Activated T-helper 9 cell treated with anti-CD3 and anti-CD28 coated beads, Interleukin-2, amount 50 U/mL, for 16 hours (primary cell): ENCODE measurements at places on chromosomes 2 and 18.

GRCh38 chr2:3009005-3009404, 368.6 kb downstream of the EIPR1 start:
- no peak for DNase-seq

GRCh38 chr2:234991793-234992192, 40.0 kb downstream of the SH3BP4 start:
- DNase-seq: no peak

DNA sequence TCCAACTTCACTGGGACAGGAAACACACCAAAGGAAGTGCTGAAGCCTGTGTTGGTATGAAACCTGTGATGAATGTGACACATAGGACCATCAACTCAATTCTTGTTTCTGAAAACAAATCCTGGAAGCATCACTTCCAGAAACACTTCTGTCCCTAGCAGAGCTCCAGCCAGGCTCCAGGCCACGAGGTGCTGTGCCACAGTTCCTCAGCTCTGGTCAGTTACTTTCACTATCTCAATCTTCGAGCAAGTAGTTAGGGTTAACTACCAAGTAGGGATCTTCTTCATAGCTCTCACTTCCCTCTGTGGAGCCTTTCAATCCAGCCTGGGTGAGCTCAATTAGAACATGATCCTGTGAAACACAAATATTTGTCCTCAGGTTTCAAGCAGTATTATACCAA, 3.6 kb upstream of the LCT start:
- no peak for DNase-seq

DNA sequence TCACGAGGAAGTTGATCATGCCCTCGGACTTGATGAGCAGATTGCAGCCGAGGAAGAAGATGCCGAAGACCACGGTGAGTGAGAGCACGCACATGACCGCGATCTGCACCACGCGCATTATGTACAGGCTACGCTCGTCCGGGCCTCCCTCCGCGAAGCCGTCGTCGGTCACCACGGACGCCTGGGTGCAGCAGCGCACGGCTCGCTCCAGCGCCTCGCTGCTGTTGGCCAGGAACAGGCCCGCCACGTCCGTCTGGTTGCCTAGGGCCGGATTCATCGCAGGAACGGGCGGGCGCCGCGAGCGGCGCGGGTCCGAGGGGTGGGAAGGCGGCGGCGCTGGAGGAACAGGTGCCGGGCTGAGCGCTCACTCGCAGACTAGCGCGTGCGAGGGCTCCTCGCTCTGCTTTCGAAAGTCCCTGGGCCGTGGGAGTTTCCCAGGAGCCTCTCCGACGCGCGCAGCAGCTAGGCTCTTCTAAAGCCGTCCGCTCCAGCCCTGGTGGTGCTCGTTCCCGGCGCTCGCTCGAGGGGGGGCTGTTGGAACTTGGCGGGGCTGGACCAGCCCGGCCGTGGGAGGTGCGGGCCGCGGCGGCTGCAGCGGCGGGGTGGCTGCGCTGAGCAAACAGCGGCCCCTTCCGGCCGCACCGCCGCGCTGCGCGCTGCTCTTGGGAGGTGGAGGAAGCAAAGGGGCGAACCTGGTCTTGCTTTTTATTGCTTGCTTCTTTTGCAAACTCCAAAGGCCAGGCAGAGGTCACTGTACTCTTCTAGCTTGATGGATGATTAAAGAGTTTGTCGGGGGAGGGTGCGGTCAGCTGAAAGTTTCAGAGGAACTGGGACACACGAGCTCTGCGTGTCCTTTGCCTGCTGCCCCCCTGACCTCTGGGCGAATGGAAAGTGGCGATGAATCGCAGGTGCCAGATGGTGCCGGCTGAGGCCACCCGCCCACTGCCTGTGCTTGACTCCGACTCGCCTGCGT, at the start of gene RPRM:
TSS of gene RPRM (minus strand) at position 474 of the 973 bp plus-strand sequence. CDS start at position 277, 197 bp downstream.
- DNase-seq: peak; percentile 13

GRCh38 chr2:85132397-85132796, 795 bp upstream of the TCF7L1 start:
- no peak for DNase-seq

- DNase-seq: no peak
These were observed 843 bp downstream of the CYS1 start for GRCh38 chr2:10079266-10079869.

DNA sequence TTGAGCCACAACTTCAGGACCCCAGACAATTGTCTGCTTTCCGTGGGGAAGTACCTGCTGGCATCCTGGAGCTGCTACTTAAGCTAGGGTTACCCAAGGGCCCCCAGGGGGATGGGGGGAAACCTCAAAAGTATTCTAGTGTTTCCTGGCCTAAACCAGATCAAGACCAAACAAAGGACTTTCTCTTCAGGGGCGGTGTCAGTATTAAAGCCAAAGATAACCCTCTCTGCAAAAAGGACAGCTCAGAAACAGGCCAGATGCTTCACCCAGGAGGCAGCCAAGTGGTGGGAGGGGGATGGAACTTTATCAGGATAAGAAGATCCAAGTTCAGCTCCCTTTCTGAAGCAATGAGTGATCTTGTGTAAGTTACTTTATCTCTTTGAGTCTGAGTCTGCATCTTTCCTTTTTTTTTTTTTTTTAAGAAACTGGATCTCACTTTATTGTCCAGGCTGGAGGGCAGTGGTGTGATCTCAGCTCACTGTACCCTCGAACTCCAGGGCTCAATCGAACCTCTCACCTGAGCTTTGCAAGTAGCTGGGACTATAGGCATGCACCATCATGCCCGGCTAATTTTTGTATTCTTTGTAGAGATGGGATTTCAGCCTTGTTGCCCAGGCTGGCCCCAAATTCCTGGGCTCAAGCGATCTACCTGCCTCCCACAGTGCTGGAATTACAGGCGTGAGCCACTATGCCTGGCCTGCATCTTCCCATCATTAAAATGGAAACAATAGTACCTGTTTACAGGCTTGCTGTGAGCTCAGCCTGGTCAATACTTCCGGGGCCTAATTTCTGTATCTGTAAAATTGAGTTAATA, 151.8 kb upstream of the PTPRM start:
- DNase-seq: no peak

DNA sequence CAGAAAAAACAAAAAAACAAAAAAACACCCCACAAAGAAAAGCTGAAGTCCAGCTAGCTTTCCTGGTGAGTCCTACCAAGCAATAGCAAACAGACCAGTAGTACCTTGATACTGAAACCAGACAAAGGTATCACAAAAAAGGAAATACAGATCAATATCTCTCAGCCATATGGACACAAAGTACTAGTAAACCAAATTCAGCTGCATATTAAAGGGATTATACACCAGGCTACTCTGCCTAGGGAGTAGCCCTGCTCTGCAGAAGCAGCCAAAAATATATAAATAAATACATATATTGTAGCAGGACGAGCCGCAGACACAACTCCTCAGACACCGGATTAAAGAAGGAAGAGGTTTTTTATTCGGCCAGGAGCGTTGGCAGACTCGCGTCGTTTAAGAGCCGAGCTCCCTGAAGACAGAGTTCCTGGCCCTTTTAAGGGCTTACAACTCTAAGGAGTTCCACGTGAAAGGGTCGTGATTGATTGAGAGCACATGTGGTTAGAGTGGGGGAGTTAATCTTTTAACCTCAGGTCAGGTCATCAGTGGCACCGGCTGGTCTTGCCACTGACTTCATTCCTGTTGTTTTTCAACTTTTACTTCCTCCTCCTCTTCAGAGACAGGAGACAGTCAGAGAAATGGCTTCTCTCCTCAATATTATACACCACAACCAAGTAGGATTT, 38.4 kb upstream of the DTNB start:
- no peak for DNase-seq

DNA sequence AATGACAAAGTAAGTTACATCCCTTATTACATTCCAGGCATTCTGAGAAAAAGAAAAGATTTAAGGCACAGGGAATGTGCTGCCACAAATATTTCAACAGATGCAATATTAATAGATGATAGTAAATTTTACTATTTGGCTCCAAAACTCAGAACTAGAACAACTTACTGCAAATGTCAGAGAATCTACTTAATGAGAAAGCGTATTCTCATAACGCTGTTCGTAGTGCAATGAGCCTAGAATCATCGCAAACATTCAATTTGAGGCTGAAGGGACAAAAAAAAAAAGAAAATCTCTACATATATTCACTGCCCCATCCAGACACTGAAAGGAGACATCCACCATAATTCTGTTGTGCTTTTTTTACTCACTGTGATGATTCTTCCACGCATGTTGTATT, 272.1 kb upstream of the DOK6 start:
- no peak for DNase-seq

GRCh38 chr2:103921161-103921560, 932.8 kb upstream of the POU3F3 start:
- no peak for DNase-seq

DNA sequence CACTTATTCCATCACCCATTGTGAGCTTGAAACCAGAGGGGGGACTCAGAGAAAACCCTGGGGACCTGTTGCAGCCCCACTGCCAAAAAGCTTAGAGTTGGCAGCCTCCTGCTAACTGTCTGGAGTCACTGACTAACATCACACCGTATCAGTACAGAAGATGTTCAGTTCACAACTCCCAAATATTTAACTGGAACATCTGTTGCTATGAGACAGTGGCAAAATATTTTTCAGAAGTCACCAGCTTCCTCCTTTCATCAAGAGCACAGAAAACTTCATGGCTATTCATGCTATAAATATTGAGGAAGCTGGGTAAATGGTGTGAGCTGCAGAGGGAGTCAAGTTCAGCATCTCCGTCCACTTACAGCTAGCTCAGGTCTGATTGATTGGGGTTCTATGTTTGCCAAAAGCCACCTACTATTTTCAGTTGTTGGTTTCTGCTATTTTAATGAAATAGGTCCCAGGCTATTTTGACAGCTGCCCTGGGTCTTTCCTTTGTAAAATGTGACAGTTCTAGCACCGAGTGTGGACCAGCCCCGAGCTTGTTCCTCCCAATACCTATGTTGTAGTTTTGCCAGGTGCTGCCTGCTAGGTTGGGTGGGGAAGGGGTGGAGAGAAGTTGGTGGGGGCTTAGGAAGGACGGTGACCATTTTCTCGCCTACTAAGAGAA, 9.8 kb downstream of the TUBB6 start:
- DNase-seq: no peak

DNA sequence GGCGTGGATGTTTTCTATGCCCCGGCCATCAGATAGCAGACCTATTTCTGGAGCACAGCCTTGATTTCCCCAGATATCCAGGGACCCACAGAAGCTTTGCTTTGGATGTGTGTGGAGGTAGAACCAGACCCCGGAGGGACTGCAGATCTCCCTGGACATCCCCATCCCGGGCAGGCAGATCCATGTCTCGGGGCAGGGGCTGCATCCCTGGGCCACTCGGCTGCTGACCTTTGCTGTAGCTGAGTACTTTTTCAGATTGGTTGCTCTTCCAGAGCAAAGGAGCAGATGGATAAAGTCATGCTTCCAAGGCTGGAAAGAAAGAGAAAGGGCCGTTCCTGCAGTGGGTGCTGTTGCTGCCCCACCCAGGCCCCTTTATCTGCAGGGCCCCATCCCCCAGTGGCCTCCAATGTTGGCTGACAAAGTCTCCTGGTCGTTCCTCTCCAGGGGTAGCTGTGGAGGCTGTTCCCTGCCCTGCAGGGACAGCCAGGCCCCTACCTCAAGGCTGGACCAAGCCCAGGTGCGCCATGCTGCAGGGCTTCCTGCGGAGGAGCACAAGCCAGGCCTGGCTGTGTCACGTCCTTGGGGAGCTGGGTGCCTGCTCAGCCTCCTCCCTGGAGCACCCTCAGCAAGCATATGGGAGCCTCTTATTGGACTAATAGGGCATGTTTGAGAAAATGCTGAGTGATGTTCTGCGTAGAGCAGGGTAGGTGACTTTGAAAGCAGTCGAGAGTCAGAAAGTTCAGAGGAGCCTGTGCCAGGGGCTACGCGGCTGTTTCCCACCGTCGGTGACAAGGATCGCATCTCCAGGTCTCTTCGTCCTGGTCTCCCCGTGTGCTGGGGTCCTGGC, 68.4 kb downstream of the TPO start:
- no peak for DNase-seq

GRCh38 chr2:36820942-36821605, 124.6 kb downstream of the VIT start:
- no peak for DNase-seq

DNA sequence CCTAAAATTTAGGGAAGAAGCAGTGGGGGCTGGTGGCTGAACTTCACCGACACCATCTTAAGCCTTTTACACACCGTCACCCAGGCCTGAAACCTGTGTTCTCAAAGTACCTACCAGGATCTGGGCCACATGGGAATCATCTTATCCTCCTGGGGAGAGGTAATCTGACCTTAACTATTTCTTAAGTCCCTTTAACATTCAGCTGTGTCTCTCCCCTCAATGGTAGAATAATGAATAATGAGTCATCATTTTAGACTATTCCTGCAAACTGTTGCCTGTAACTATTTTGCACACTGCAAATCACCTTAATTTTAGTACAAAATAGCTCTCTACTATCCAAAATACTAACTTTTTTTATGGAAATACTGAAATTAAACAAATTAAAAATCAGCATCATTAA, 149.4 kb upstream of the KLF7 start:
- no peak for DNase-seq

- DNase-seq: no peak
These were observed 30.4 kb downstream of the NAT8 start for GRCh38 chr2:73611867-73612266.

GRCh38 chr2:27281855-27282559, at the start of gene TRIM54:
TSS of gene TRIM54 (plus strand) at chr2:27282429. CDS start at chr2:27282732, 303 bp downstream.
- no peak for DNase-seq

- DNase-seq: no peak
These were observed 535.5 kb upstream of the ID2 start for GRCh38 chr2:8146132-8147005.

GRCh38 chr18:70288171-70288850, 534 bp upstream of the SOCS6 start:
- DNase-seq: no peak

DNA sequence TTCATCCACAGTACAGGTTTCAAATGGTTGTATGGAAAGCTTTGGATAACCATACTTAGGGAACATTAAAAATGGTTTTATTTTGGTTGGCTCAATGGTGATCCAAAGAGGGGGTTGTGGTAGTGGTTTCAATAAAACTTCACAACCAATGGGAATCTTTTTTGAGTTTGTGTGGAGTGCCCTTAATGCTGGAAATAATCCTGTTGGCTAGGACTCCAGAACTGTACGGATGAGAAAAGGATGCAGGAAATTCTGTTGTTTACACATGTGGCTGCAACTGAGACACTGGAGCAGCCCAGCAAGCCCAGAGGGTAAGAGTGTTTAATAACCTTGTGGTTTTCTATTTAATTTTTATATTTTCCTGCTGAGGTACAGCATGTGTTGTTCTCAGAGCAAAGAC, at the start of gene CCDC102B:
TSS of gene CCDC102B (plus strand) at position 210 of the 400 bp plus-strand sequence. CDS start 38,684 bp downstream, outside the sequence.
- DNase-seq: no peak

DNA sequence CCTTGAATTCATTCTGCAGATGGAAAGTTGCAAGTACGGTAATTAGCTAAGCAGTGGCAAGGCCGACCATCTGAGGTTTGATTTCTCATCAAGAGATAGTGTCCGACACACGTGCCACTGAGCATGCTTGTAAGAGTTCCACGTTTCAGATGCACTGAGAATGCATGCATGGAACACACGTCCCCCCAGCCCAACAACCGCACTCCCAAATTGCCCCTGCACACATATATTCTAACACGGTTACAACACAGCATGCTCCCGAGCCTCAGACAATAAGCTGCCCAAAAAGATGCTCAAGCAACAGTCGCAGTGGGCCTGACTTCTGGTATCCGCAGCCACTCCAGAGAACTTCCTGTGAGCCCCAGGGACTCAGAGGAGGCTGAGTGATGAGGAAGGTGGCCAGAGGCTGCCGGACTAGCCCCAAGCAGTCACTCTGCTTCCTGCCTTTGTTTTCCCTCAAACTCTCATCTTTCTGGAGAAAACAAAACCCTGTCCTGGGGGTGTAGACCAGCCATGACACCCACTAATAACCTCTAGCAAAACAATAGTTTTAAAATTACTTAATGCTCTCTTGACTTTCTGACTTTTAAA, 204.0 kb downstream of the TGIF1 start:
- no peak for DNase-seq

GRCh38 chr2:214560176-214560575, 149.3 kb downstream of the VWC2L start:
- no peak for DNase-seq

- no peak for DNase-seq
These were observed 114.1 kb upstream of the PKDCC start for GRCh38 chr2:41933585-41934320.
